ENCODE measurements at places on chromosomes 5 and 9.

GRCh38 chr5:135324897-135325650 lies 74.0 kb downstream of the MACROH2A1 start:
- DNase-seq, result peak; percentile 17

DNA sequence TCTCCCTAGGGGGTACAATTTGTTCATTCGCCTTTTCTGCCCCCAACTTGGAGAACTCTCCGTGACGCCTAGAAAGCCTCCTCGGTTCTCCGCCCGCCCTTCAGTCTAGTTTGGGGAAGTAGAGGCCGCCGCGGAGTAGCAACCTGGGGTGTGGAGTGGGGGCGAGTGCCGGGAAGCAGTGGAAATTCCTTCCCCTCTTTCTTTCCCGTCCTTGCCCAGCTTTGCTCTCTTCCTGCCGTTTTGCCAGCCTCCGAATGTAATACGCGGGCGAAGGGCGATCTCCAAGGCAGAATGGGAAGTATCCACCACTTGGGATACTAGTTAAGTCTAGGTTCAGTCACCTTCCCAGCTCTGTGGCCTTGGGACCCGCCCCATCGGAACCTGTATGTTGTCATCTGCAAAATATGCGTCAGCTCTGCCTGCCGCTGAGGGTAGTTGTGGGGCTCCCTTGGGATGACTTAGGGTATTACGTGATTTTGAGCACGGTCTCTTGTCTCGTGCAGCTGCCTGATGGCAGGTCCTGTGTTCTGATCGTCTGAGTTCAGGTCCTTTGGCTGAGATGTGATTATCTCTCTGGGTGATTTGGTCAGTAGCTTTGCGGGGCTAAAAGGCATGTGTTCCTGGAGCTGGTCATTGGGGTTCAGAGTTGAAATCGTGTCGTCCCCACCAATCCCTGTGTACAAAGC lies 724 bp downstream of the PAM start:
- DNase-seq, result peak; percentile 53

- DNase-seq, result no peak
Measured at GRCh38 chr5:131589510-131590348, 45.3 kb downstream of the RAPGEF6 start.

DNA sequence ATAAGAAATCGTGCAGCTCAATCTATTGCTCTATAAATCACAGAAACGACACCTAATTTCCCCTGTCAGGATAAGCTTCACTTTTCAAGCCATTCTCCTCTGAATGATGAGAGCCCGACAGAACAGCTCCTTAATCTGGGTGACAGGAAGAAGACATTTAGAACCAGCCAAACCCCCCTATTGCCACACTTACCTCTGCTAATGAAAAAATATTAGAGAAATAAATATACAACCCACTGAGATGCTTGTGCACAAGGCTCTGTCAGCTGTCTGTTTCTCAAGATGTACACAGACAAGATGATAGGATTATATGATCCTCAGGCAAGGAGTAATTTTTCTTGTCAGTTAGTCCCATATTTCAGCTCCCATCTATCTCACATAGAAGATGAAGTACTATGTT lies 57.5 kb upstream of the TRIM32 start:
- DNase-seq, result no peak

DNA sequence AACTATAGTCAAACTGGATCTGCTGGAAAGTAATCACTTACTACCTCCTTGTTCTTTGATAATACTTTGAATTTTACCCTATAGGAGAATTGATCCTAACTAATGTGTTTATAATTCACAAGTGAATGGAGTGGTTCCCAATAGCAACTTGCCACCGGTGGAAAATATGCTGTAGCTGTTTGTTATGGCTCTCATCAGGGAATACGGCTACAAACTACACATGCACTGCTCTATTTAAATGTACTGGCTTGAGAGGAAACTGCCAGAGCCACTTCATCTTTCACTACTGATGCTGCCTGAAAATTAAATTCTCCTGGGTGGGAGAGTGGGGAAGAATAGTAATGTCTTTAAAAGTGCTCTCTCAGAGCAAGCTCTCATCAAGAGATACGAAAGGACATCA lies 448.5 kb upstream of the GRAMD2B start:
- DNase-seq, result no peak

- DNase-seq, result no peak
Measured at GRCh38 chr9:107219486-107220077, 63.5 kb upstream of the RAD23B start.

DNA sequence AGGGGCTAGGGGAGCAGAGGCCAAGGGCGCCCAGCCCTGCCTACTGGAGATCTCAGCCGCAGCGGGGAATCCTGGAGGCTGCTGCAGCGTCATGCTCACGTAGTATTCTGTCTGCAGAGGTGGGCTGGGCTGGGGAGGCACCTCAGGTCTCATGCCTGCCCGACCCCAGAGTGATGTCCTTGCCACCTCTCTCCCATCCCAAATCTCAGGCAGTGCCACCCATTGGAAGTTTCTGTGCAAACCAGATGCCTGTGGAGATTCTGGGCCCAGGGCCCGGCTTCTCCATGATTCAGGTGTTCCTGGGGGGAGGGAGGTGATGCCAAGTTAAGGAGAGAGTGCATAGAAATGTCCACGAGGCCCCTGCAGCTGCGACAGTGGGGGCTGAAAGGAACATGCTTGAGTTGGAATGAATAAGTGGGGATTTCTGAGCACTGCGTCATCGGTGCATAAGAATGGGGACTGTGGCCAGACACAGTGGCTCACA lies 72.0 kb downstream of the ANKRD33B start:
- no peak for DNase-seq

GRCh38 chr5:168646335-168646734 lies 67.2 kb upstream of the PANK3 start:
- no peak for DNase-seq

DNA sequence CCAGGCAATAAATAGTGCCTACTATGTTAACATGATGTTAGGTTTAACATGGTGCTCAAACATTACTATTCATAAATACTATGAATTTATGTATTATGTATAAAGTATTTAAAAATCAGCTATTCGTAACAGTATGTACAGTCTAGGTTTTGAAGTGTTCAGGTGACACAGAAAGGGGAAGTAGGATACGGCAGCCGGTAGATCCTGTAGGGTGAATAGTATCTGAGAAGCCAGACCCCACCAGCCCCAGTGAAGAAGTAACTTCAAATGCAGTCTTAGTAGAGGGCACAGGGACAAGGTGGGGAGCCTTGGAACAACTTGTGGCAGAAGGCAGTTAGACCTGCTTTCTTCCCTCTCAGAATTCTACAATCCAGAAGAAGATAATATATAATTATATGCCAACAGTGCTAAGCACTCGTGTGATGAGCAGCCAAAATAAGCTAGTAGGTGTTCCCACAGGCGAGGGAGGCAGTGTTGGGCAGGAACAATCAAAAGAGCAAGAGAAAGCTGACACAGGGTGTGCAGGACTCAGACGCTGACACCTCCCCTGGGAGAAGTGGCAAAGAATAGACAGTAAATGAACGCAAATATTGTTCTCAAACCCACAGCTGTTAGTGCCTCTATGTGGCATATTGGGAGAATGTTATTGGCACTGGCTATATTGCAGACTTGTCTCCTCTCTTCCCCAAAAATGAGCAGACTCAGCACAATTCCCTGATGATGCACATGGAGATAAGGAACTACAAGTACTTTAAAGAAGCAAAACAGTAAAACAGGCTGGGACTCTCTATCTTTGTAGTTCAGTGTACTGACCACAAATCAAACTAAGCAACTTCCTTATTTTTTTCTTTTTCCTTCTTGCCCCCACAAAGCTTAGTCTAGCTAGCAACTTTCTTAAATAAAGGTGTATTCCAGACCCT lies 4.6 kb downstream of the ZNF367 start:
- DNase-seq, result no peak

GRCh38 chr9:131122158-131122557 lies 3.2 kb upstream of the NUP214 start:
- no peak for DNase-seq

GRCh38 chr5:2141254-2142000 lies 258.7 kb upstream of the IRX4 start:
- DNase-seq, result no peak

GRCh38 chr9:134933076-134933659 lies 15.5 kb upstream of the FCN1 start:
- no peak for DNase-seq

DNA sequence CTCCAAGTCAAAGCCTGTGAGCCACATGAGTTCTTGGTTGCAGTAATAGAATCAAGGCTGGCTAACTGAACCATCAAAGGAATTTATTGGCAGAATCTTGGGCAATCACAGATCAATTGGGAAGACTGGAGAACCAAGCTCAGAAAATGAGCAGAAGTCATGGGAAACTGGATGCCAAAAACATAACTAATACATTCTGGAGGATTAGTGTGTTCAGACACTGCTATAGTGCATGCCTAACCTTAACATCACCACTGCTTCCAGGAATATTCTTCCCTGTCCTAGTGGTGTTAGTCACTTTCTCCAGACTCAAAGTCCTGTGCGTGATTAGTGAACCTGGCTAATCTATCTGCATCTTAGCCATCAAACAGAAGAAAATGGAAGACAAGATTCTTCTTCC lies 843.7 kb downstream of the EFNA5 start:
- no peak for DNase-seq

DNA sequence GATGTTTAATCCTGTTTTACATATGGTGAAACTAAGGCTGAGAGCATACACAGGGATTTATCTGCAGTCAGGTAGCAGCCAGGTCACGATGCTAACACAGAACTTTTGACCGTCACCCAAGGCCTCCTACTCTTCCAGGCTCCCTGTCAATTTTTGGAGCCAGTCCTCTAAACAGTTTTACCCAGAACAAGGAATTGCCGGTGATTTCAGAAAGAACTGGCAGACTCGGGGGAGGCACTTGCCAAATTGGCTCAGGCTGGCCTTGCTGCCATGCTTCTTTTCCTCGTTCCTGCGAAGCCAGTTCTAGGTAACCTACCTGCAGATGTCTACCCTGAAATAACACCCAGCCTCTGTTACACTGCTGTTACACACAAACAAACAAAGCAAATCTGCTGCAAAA lies 21.2 kb downstream of the GRIA1 start:
- no peak for DNase-seq

DNA sequence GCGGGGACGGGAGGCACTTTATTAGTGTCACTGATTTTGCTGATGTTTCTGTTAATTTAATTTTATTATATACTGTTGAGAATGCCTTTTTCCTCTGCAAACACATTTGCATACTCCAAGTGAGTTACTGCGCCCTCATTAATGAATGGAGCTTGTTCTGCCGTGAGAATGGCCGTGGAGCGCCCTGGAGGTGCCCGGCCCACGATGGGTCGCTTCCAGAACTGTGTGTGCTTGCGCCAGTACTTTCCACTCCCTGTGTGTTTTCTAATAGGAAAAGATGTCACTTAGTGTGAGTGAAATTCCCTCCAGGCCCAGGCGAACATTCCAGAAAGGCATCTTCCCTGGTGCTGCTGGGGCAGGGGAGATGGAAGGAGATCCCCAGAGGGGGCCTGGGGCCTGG lies 30.1 kb downstream of the NDUFS6 start:
- no peak for DNase-seq

DNA sequence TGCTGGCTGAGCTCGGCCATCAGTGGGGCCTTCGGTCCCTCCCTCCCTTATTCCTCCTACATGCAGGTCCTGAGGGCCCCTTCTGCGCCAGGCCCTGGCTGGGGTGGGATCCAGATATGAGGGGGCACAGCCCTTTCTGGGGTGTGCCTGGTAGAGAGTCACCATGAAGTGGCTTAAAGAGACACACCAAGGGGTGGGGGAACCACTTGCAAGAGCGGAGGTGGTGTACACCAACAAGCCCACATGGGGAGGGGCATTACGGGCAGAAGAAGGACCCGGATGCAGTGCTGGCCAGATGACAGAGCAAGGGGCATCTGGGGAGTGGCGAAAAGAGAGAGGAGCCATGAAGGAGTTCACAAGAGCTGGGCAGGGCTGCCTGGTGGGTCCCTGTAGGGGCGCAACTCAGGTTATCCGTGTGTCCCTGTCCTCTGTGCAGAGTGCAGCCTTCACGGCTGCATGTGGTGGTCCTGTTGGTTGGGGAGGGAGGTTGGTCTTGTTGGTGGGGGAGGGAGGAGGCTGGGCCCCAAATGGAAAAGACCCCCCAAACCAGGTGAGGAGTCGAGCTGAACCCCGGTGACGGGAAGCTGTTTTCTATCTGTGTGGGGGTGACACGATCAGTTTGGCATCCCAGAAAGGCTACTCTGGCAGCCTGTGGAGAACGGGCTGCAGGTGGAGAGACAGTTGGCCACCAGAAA lies 158.1 kb downstream of the DAB2IP start:
- no peak for DNase-seq

- DNase-seq, result no peak
Measured at GRCh38 chr9:35725362-35725761, 6.6 kb downstream of the TLN1 start.

DNA sequence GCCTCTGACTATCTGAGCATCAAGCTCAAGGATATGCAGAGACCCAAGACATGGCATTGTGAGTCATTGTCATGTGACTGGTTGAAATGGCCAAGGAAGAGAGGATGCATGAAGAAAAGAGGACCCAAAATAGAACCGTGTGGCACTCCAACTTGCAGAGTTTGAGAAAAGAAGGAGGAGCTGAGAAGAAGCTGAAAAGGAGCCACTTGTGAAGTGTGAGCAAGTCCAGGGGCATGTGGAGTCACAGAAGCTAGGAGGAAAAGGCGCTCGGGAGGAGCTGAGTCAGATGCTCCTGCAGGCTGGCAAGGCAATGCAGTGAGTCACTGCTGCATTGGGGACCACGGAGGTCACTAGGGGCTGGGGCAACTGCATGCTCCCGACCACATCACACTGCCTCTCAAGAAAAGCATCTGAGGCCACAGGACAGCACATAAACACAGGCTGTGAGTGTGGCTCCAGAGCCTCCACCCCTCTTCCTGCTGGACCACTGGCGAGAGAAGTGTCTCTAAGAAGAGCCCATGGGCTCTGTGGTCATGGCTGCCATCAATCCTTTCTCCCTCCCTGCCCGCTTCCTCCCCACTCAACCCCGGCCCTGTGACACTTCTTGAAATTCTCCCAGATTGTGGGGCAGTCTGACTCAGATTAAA lies 197.6 kb downstream of the DRD1 start:
- no peak for DNase-seq

GRCh38 chr5:40093550-40093949 lies 586.2 kb upstream of the PTGER4 start:
- DNase-seq, result no peak

- DNase-seq, result no peak
Measured at GRCh38 chr9:69918322-69918721, 97.7 kb downstream of the CFAP95 start.

DNA sequence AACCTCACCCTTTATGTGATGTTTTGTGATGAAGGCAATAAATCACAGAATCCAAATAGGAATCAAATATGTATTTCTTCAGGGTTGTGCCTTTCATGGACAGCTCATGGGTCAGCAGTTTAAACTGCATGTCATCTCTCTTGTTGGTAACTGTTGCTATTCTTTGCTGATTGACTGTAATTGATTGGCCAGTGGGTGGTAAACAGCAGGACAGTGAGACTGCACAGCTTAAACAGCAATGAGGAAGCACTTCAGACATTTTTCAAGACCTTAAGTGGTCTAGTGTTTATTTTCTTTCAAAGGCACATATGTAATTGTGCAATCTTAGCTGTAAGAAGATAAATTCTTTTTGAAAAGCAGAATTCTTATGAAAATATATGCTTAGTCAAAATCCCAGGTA lies 260.5 kb downstream of the COX7C start:
- DNase-seq, result no peak

GRCh38 chr5:168014433-168015123 lies 276.9 kb upstream of the WWC1 start:
- DNase-seq, result no peak
